ENCODE measurements at places on chromosomes 4 and X. TPM values are rescaled to one million over a fixed set of nuclear protein-coding genes. Genes with fewer than 3 reads are reported as not detected.

The NUDT10 gene
- 0.91 TPM for total RNA-seq

GRCh38 chr4:189613207-189613606, 327.5 kb upstream of the FRG1 start:
- no peaks in the 10 kb centered on the region for H3K4me1 ChIP-seq
- no peaks in the 10 kb centered on the region for H3K36me3 ChIP-seq
- H3K4me3 ChIP-seq: no peak overlapping the region
- H3K27me3 ChIP-seq: no peaks in the 10 kb centered on the region
- DNase-seq: no peak

The COL25A1 gene
- total RNA-seq: not detected

GRCh38 chr4:184641451-184641850, 7.8 kb downstream of the CASP3 start:
- H3K4me3 ChIP-seq: no peak overlapping the region
- H3K36me3 ChIP-seq: peaks cover 69% of the 10 kb centered on the region
- H3K27ac ChIP-seq: peak overlapping the region; percentile 41
- H3K4me1 ChIP-seq: peaks cover 84% of the 10 kb centered on the region
- no peaks in the 10 kb centered on the region for H3K27me3 ChIP-seq

The APELA gene
- total RNA-seq: not detected

DNA sequence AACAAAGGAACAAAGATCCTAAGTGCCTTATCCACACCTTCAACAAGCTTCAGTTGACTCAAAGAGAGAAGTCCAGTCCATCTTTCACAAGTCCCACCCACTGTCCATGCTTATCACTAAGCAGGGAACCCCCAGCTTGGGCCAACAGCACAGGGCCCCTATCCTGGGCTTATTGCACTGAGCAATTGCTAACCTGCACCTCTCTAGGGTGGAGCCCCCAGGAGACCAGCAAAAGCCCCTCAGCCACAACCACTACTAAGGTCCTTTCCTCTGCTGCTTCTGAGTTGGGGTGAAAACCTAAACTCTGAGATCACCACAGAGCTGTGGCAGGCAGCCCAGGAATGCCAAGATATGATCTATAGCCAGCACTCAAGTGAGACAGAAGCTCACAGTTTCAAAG, 96.7 kb upstream of the PBDC1 start:
- no peaks in the 10 kb centered on the region for H3K36me3 ChIP-seq
- no peak overlapping the region for H3K27ac ChIP-seq
- no peaks in the 10 kb centered on the region for H3K4me1 ChIP-seq
- DNase-seq: no peak
- no peak overlapping the region for H3K4me3 ChIP-seq

Data from activated CD8-positive, alpha-beta memory T cell treated with anti-CD3 and anti-CD28 coated beads, Interleukin-2, amount 10 ng/mL, durations not matched to agents 7 days and 5 days (primary cell).